Activated T-helper 2 cell treated with anti-CD3 and anti-CD28 coated beads, Interferon-gamma antibody, Interleukin-2, Interleukin-4, amounts not matched to agents 10 μg/mL and 5 μg/mL and 100 μg/mL, durations not matched to agents 14 hours and 24 hours and 36 hours (primary cell): ENCODE measurements at places on chromosomes 3 and 15.

GRCh38 chr3:111662907-111663306, 67.8 kb upstream of the ZBED2 start:
- DNase-seq, result no peak
- peak overlapping the region; percentile 25 for H3K27ac ChIP-seq
- H3K4me3 ChIP-seq, result no peak overlapping the region

GRCh38 chr3:7618606-7619005, 757.7 kb downstream of the GRM7 start:
- H3K4me3 ChIP-seq, result no peak overlapping the region
- no peak for DNase-seq

DNA sequence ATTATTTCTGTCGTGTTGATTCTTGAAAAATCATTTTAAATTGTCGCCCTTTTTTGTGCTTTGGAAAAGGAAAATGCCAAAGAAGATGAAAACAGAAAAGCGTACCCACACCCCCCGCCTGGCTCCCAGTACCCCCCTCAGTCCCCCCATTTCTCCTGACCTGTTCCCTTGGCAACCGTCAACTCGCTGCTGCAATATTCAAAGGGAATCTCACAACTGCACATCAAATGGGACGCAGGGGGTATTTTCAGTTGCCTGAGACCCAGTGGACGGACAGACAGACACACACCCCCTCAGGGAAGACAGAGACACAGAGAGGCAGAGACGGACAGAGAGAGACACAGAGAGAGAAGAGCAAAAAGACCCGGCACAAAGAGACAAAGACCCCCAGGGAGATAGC, 83.5 kb upstream of the PRR20G start:
- no peaks in the 10 kb centered on the region for H3K4me1 ChIP-seq
- no peak for DNase-seq
- no peaks in the 10 kb centered on the region for H3K27me3 ChIP-seq
- no peak overlapping the region for H3K4me3 ChIP-seq
- no peaks in the 10 kb centered on the region for H3K36me3 ChIP-seq

- H3K27me3 ChIP-seq, result peaks cover 3% of the 10 kb centered on the region
- no peak overlapping the region for H3K27ac ChIP-seq
- H3K4me1 ChIP-seq, result peaks cover 19% of the 10 kb centered on the region
These were observed 418.9 kb upstream of the TPRG1 start for GRCh38 chr3:188752850-188753249.

GRCh38 chr3:77835921-77836320, 796.0 kb downstream of the ROBO2 start:
- DNase-seq, result no peak
- H3K4me1 ChIP-seq, result no peaks in the 10 kb centered on the region
- no peak overlapping the region for H3K4me3 ChIP-seq
- no peak overlapping the region for H3K27ac ChIP-seq

DNA sequence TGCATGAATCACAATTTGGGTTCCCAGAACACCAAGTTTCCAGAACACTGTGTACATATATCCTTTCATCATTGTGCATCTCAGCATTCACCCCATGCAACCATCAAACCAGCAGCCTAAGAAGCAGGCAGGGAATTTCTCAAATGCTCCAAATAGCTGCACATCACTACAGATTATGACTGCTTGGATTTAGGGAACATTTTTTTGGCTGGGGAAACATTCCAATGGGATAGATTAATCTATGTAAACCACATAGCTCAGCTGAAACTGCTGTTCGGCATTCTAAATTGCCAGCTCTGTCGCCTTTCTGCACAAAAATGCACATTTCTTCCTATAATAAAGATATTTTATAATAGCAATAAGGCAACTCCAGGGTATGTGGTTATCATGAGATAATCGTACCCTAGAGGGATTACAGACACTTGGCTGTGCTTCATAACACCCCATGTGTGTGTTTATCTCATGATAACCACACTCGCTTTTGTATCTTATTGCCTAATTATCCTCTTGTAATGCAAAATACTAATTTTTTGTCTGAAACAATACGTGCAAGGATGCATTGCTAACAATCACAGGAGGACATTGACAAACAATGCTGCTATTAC, 483.7 kb upstream of the DPH6 start:
- H3K36me3 ChIP-seq, result no peaks in the 10 kb centered on the region
- H3K4me3 ChIP-seq, result no peak overlapping the region
- no peaks in the 10 kb centered on the region for H3K27me3 ChIP-seq
- no peak for DNase-seq
- no peaks in the 10 kb centered on the region for H3K4me1 ChIP-seq

DNA sequence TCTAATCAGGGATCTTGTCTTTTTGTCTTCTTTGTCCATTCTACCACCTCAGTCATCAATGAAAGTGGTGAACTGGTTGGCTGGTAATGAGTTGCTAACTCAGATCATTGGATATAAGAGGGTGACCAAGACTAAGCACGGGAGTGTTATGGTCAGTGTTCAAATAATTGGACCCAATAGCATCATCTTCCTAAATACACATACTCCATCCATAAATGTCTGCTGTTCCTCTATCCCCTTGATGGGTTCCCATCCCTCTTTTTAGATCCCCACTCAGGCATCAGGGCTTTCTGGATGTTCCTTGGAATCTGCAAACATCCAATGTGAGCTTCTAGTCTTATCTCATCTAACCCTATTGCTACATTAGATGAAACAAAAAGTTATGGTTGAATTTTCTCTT, 3.5 kb downstream of the SEMA5B start:
- no peak overlapping the region for H3K27ac ChIP-seq
- peaks cover 11% of the 10 kb centered on the region for H3K4me1 ChIP-seq
- DNase-seq, result no peak
- H3K27me3 ChIP-seq, result peaks cover 78% of the 10 kb centered on the region
- H3K36me3 ChIP-seq, result no peaks in the 10 kb centered on the region

DNA sequence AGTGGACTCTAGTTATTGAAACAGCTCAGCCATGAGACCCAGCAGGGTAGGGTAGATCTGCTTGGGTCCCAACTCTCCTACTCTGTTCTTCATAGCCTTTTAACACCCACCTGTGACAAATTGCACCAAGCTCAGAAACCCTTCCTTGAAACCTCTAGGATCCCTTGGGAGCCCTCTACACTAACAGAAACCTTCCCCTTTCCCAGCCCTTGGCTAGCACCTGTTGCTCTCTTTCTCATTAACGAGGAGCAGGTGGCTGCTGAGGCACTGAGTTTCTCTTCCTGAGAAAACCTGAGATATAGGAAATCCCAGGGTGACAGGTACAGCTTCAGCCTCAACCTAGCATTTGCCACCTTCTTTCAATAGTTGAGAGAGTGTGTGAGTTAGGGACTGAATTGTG, 88.3 kb upstream of the CLSTN2 start:
- no peak overlapping the region for H3K4me3 ChIP-seq
- no peak overlapping the region for H3K27ac ChIP-seq
- no peak for DNase-seq
- H3K27me3 ChIP-seq, result no peaks in the 10 kb centered on the region
- no peaks in the 10 kb centered on the region for H3K4me1 ChIP-seq

DNA sequence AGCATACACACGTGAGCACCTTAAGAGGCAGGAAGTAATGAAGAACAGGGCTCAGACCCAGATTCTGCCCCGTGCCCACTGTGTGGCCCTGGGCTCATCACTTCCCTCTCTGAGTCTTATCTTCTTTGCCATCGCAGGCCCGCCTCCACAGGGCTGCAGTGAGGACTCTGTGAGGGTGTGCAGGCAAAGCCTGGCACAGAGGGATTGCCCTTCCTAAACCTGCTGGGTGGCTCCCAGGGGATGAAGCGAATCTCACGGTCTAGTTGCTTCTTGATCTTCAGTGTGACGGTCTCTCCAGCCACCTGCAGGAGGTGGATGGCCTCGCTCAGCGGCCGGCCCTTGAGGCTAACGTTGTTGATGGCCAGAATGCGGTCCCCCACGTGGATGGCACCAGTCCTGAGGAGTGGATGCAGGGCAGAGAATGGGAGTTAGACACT, 32.8 kb downstream of the GRIP2 start:
- no peak overlapping the region for H3K27ac ChIP-seq
- H3K4me3 ChIP-seq, result no peak overlapping the region
- no peak for DNase-seq
- no peaks in the 10 kb centered on the region for H3K27me3 ChIP-seq
- no peaks in the 10 kb centered on the region for H3K4me1 ChIP-seq

DNA sequence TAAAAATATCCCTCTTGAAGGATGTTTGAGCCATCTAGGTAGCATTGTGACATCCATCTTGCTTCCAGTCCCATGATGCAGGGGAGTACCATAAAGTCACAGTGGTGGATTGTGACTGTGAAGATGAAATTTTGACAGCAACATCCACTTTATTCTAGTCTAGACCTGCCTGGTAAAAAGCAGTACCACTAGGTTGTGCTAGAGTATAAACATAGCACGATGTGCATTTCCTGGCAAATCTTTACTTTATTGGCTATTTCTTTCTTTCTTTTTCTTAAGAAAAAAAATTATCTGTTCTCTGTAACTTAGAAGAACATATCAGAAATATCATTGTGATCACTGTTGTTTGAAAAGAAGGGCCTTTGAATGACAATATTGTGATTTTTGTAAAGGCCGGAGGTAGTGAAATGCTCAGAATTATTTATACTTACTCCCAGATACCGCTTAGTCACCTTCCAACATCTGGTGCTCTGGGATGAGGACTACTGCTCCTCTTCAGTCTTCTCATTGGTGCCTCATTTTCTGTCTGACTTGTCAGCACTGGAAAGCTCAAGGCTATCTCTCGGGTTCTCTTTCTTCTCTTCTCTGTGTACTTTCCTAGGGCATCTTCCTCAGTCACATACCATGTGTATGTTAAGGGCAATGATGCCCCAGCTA, 35.6 kb downstream of the AGBL1 start:
- DNase-seq, result no peak
- peaks cover 2% of the 10 kb centered on the region for H3K27me3 ChIP-seq
- H3K4me3 ChIP-seq, result no peak overlapping the region
- no peaks in the 10 kb centered on the region for H3K36me3 ChIP-seq

GRCh38 chr3:52065264-52065756, 8.9 kb upstream of the DUSP7 start:
- no peak for DNase-seq
- H3K36me3 ChIP-seq, result no peaks in the 10 kb centered on the region
- H3K4me1 ChIP-seq, result no peaks in the 10 kb centered on the region
- H3K4me3 ChIP-seq, result no peak overlapping the region
- no peak overlapping the region for H3K27ac ChIP-seq
- H3K27me3 ChIP-seq, result no peaks in the 10 kb centered on the region

DNA sequence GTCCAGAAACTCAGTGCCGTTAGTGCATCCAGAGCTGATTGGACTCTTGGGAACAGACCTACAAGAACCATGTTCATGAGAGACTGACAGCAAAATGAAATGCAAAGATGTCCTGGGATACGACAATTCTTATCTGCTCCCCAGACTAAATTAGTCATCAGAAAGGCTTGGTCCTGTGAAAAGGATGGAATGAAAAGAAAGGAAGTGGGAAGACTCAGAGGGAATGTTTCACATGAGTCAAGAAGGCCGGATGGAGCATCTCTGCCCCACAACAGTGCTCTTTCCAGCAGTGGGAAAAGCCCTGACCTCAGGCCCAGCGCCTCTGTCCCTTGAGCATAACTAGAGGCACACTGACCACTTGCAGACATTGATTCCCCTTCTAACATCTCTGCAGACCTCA, 39.3 kb upstream of the UACA start:
- peaks cover 2% of the 10 kb centered on the region for H3K27me3 ChIP-seq
- no peaks in the 10 kb centered on the region for H3K4me1 ChIP-seq
- no peaks in the 10 kb centered on the region for H3K36me3 ChIP-seq
- DNase-seq, result no peak

- H3K4me3 ChIP-seq, result no peak overlapping the region
- H3K27ac ChIP-seq, result no peak overlapping the region
- no peak for DNase-seq
- peaks cover 7% of the 10 kb centered on the region for H3K4me1 ChIP-seq
These were observed 87.2 kb downstream of the OPA1 start for GRCh38 chr3:193680220-193680619.

DNA sequence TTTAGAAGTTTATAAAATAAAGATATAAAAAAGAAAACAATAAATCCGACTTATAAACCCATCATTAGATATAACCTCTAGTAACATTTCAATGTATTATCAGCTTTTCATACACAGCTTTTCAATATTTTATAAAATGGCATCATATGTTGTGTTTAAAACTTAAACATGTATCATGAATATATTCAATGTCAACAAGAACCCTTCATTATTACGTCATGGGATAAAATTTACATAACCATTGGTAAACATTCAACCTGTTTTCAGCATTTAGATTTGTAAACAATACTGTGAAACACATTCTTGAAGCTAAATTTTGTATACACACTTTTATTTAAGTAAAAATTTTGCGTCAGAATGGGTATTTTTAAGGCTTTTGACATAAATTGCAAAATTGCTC, 153.4 kb upstream of the SOX14 start:
- no peaks in the 10 kb centered on the region for H3K36me3 ChIP-seq
- no peak for DNase-seq
- no peak overlapping the region for H3K4me3 ChIP-seq
- H3K27ac ChIP-seq, result no peak overlapping the region
- H3K4me1 ChIP-seq, result no peaks in the 10 kb centered on the region

DNA sequence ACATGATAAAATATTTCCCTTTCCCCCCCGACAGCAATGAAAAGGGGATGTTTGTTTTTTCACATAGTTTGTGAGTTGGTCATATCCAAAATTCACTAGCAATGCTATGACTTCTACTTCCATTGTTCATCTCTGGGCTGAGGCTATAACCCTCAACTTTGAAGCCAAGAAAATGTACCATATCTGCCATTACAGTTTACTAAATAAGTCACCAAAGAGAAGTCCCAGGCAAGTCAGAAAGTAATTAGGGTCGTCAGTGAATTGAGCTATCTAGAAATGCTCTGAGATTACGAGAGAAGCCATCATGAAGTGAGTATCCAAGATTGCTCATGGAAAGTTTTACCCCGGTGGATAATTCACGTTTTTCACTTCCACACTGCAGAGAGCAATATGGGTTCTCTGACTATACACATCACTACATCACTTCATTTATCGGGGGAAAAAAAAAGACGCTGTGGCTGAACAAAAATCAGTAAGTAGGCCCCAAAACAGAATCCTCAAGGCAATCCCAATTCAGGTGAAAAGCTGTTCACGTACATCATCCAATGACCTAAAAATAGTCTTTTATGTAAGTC, 1.4 kb downstream of the PEAK1 start:
- H3K27me3 ChIP-seq, result no peaks in the 10 kb centered on the region
- DNase-seq, result no peak
- H3K27ac ChIP-seq, result peak overlapping the region; percentile 80

GRCh38 chr3:126108676-126109050, 24.7 kb upstream of the SLC41A3 start:
- no peak for DNase-seq
- H3K4me1 ChIP-seq, result no peaks in the 10 kb centered on the region
- no peaks in the 10 kb centered on the region for H3K36me3 ChIP-seq
- no peak overlapping the region for H3K4me3 ChIP-seq
- no peak overlapping the region for H3K27ac ChIP-seq

DNA sequence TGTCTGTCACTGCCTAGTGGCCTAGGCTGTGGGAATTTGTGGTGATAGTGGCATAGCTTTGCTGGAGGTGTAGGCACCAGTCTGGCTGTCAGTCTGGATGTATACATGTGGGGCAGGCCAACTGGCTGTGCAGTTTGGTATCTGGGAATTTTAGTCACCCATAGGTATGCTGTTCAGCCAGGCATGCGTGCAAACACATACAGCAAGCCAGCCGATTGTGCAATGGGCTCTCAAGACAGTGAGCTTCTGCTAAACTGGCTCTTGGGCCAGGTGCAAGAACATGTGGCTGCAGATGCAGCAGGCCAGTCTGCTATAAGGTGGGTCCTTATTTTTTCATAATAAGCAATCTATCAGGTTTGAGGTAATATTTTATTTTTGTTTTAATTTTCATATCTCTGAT, 87.1 kb upstream of the PLSCR5 start:
- DNase-seq, result no peak
- no peaks in the 10 kb centered on the region for H3K4me1 ChIP-seq
- no peaks in the 10 kb centered on the region for H3K36me3 ChIP-seq
- no peak overlapping the region for H3K27ac ChIP-seq
- no peaks in the 10 kb centered on the region for H3K27me3 ChIP-seq
